A172 (cell line): ENCODE measurements at places on chromosomes 2 and 18.
A peak's percentile ranks its signal among the peaks of the same experiment; 100 is the strongest.

DNA sequence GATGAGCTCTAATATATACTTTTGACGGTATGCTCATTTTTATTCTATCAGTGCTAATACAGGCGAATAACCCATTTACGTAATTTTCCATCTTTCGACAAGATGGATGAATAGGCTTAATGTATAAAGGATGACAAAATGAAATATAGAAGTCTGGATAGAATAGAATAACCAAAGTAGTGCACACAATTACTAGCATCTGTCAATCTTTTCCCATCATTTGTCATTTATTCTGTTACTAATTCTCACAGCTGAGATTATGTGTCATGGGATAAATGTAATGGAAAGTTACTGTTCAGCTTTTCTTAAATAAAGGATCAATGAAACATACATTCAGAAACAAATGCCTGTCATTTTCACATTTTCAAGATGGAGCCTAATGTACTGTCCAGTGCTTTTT is 548.6 kb downstream of the LRRTM4 start:
- no peak for DNase-seq

DNA sequence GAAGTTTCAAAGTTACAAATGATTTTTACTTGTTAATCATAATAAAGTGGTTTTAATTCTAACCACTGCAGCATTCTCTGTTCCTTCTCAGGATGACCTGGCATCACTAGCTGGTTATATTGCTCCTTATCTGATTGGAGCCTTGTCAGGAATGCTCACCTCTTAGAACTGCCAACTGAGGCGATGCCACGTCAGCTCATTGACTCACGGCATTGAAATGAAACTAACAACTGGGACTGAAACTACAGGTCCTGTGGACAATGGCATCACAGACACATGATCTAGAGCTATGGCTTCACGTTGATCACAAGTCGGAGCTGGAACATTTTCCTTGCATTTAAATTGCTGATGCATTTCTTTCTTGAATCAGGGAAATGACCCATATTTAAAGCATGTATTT is 54.9 kb upstream of the MAP2 start:
- peak; percentile 100 for DNase-seq

DNA sequence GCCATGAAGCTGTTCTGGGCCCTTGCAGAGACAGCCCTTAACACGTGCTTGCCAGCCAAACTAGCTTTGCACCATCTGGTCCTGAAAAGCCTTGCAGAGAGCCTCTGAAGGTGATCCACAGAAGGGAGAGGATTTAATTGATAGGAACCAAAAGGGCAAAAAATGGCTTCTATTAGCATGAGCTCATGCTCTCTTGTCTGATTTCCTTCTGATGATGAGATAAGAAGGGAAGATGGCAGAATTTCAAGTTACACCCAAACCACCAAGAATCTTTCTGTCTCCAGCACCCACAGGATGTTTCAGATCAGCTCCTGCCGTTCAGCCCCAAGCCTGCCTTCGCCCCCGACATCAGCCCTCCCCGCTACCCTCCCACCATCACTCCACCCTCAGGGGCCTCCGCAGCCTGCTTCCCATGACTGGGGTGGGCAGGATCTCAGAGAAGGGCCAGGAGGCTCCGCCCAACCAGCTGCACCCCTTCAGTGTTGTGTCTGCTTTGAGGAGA is 23.4 kb upstream of the GLI2 start:
- peak; percentile 72 for DNase-seq

DNA sequence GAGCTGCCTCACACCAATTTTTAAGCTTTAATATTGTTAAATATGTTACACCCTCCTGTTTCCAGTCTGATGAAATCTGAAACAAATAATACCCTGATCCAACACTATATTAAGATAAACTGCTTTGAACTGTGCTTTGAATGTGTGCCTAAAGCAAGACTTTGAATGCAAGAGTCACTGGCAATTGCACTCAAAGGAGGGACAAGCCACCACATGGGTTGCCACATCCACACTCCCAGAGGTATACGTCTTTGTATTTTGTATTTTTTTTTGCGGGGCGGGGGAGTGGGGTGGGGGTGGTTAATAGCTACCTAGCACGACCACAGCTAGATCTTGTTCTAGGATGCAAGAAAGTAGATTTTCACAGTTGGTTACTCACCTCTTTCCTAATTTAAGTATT is 1.8 kb upstream of the ZEB2 start:
- no peak for DNase-seq

- DNase-seq, result no peak
Measured at GRCh38 chr2:217154923-217155322, 295.1 kb upstream of the TNP1 start.

- DNase-seq, result peak; percentile 59
Measured at GRCh38 chr2:203578759-203579643, 43.9 kb upstream of the RAPH1 start.

- no peak for DNase-seq
Measured at GRCh38 chr2:140701726-140702125, 1429.1 kb downstream of the LRP1B start.

DNA sequence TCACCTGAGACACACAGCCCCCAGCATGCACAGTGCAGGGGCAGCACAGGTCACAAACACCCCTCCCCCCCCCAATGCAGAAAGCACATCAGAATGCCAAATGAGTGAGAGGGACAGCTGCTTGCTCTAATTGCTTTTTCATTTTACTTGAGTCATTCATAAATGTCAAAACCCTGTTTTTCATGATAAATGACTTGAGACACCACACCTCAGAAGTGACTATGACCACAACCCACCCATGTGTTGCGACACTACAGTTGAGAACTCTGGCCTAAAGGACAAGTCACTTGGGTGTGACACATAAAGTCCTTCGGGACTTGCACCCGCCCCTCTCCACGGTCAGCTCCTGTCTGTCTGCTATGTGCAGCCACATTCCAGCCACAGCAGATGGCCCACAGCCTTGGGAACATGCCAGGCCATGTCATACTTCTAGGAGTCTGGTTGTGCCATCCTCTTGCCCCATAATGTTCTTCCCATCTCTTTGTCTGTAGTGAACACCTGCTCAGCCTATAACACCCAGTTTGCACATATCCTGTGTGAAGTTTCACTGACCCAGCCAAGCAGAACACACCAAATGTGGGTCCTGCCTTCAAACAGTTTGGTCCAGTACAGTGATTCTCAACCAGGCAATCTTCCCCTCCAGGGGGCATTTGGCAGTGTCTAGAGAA is 30.2 kb upstream of the RIOK3 start:
- DNase-seq, result peak; percentile 86

DNA sequence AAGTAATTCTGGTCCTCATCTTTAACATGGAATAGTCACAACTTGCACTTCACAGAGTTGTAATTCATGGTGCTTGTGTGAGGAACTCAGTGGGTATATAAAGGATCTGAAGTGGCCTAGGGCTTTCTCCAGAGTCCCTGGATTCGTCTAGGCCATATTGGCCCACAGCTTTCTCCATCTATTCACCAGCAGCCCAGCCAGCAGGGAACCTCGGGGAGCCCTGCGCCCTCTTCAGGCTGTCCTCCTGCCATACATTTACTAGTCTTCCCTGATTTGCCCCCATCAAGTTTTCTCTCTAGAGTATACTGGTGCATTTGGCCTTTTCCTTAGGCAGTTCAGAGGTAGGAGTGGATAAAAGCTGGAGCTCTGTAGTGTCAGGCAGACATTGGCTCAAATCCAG is 278.3 kb downstream of the MYCN start:
- DNase-seq, result no peak

DNA sequence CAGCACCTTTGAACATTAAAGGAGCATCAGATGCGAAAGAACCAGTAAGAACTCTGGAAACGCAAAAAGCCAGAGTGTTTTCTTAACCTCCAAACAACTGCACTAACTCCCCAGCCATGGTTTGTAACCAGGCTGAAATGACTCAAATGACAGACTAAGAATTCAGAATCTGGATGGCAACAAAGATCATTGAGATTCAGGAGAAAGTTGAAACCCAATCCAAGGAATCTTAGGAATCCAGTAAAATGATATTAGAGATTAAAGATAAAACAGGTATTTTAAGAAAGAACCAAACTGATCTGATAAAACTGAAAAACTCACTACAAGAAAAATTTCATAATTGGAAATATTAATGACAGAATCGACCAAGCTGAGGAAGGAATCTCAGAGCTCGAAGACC is 116.7 kb downstream of the PTRHD1 start:
- no peak for DNase-seq

DNA sequence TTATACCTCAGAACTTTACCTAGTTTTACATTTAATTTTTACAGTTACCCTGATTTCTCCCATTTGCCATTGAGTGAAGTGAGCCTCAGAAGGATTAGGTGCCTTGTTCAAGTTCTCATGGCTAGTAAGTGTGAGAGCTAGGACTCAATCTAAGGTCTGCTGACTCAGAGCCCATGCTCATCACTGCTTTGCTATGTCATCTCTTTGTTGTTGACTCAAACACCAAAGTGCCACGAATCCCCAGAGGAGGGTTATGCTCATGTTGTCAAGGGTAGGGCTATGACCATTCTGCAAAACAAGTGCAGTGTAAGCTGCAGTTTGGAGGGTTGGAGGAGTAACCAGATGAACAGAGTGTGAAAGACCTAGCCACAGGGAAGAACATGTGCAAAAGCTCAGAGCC is 185.4 kb upstream of the SKOR2 start:
- DNase-seq, result no peak

- no peak for DNase-seq
Measured at GRCh38 chr2:202911203-202911511, 316 bp downstream of the WDR12 start.

DNA sequence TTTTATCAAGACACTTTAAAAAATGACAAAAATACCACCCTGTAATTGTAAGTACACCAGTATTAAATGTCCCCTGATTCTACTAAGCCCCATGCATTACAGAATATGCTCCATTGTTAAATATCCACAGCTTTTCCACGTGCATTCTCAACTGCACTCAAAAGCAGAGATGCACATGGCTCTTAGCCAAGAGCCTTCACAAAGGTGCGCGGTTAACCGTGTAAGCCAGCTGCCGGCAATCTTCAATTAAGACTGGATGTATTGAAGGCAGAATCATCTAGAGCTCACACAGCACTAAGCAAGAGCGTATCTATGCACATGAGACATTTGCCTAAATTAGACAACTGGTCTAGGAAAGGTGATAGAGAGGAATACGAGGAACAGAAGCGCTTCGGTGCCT is 278.3 kb downstream of the NAPG start:
- DNase-seq, result no peak

DNA sequence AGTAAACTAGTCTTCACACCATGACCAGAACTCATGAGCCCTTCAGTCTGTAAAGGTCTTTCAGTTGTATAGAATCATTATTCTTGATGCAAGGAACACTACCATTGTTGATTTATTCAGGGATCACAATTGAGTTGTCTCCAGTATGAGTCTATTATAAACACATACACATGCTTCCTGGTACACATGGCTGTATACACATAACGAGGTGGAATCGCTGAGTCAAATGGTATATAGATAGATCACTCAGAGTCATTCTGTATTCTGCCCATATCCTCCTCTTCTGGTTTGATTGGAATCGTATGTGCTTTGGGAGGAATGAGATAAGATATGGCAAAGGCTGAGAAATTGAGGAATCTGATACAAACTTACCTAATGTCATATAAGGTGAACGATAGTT is 216.0 kb downstream of the UBE2E3 start:
- no peak for DNase-seq

GRCh38 chr2:173706936-173707335 is 258.2 kb downstream of the SP3 start:
- DNase-seq, result no peak

DNA sequence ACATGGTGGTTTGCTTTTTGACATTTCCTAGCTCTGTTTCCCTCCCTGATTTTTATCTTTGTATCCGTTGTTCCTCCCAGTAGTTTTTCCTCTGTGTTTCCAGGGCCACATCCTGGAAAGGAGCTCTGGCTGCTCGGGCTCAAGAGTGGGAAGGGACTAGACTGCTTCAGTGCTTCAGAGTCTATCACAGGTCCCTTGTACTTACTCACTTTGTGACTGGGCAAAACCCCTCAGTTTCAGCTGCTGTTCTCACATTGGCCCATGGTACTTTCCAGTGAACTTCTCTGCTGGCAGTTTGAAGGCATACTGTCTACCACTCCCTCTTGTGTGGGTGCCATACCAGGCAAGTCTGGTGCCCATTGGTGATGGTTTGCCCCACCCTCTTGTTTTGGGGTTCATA is 7.5 kb upstream of the STAMBP start:
- DNase-seq, result no peak

DNA sequence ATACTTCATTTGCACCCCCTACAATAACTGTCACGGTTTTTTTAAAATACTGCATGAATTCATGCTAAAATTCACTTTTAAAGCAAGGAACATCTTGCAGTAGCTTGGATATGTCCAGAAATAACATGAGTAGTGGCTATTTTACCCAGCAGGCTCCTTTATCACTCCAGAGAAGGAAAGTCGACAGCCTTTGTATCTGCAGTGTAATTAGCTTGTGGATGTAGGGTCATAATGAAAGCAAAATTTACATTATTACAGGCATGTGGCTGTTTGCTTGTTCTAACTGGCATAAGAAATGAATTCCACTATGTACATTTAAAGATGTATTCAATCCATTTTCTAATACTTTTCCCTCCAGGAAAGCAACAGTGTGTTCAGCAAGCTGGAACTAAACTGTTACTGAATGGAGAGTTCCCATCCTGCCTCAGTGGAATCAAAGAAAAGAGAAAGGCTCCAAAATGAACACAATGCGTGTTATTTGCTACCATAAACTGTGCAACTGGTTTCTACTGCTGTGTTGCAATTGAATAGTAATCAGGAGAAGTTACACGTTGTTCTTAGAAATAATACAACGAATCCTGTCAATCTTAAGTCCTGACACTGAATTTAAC is 321.2 kb upstream of the VRK2 start:
- no peak for DNase-seq

DNA sequence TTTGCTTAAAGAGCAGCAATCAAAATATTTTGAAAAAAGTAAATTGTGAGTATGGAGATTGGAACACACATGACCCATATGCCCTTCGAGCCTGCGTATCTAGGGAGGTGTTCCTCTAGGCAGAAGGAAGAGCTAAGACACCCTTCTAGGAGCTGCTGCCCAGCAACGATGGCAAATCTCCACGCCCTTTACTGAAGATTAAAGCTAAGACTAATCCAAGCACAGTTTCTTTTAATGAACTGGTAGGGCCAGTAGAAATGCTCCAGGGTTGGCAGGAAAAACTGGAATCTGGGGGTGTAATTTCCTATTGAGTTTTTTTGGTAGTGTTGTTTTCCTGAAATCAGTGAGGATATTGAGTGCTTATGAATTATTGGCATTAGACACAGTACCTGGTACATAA is 712 bp upstream of the SERPINB13 start:
- no peak for DNase-seq

- no peak for DNase-seq
Measured at GRCh38 chr2:16155366-16155765, 215.0 kb downstream of the MYCN start.

GRCh38 chr2:17827785-17828184 is 11.5 kb downstream of the MSGN1 start:
- no peak for DNase-seq

DNA sequence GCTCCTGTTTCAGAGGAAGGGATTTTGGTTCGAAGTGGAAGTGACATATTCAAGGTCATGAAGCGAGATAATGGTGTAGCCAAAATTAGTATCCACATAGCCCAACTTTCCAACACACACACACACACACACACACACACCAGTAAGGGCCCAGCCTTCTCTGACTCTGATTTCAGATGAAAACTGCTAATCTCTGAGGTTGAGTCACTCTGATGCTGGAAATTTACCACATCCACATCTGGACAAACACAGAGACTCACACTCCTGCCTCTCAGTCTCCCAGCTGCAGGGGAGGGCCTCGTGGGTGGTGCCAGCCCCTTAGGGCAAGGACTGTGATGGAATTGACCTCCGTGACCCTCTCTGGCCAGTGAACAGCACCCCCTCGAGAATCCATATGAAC is 29.0 kb upstream of the SLC35F6 start:
- peak; percentile 80 for DNase-seq
